ENCODE measurements at places on chromosomes 6 and 20.

GRCh38 chr6:106882601-106883518 is 91.7 kb downstream of the CD24 start:
- DNase-seq, result no peak

DNA sequence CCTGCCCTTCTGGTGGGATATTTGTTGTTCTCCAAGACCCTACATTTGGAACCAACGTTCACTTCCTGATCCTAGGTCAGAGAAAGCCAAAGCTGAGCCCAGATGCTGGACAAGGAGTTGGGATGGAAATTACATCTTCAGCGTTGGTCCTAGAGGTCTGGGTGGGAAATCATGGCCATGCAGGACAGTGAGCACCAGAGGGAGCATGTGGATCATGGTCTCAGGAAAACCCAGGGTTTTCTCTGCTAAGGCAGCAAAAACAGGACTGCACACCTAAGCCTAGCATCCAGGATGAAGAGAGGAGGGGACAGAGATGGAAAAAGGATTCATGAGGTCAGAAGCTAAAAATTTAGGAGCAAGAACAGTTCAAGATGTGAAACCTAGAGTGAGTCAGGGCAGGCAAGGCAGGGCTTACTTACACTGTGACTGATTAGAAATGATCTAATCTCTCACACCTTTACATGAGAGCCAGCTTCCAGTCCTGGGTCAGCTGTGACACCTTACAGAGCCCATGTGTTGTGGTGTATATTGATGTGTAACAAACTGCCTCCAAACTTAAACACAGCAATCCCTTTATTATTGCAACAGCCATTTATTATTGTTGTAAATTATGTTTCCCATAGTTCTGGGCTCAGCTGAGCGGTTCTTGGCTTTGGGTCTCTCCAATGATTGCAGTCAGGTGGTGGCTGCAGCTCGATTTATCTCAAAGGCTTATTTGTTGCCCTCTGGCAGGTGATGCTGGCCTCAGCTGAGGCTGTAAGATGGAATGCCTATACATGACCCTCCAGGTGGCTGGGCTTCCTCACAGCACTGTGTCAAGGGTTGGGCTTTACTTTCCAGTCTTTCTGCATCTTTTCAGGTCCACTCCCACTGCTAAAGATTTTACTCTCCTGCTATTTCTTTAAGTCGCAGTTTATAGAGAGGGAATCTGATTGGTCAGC is 6.5 kb downstream of the C20orf202 start:
- no peak for DNase-seq

- DNase-seq, result peak; percentile 61
These were observed 166.8 kb downstream of the SAMD5 start for GRCh38 chr6:147675281-147675680.

DNA sequence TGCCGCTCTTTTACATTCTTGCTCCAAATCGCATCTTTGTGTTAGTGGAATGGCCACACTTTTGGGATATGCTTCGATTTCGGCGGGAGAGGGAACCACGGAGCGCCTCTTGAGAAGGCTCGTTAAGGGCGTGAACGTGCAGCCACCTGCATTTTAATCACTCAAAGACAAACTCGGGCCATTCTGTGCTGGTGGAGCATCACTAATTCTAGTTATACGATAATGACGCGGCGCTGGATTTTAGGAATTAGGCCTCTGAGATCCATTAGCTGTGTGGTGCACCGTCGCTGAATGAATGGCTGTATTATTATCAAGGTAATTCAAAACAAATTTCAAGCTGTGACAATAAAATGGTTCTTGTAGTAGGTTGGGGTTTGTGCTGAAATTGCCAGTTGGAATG is 305.6 kb downstream of the CDH4 start:
- no peak for DNase-seq

DNA sequence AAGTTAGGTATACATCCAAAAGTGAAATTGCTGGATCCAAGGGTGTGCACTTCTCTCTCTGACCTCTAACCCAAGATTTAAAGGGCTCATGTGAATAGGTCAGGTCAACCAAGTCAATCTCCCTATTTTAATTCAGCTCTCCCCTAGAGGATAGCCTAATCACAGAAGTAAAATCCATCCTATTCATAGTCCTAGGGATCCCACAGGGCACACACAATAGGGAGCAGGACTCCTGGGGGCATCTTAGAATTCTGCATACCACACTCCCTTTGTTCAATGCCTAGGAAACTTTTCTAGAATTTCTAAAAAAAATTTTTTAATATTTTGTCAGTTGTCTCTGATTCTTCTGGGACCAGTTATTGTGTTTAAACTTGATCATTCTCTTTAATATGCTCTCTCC is 35.1 kb downstream of the CST9L start:
- DNase-seq, result no peak

All from fibroblast of skin of right quadriceps (primary cell).